ENCODE measurements at places on chromosomes 7 and 10.

DNA sequence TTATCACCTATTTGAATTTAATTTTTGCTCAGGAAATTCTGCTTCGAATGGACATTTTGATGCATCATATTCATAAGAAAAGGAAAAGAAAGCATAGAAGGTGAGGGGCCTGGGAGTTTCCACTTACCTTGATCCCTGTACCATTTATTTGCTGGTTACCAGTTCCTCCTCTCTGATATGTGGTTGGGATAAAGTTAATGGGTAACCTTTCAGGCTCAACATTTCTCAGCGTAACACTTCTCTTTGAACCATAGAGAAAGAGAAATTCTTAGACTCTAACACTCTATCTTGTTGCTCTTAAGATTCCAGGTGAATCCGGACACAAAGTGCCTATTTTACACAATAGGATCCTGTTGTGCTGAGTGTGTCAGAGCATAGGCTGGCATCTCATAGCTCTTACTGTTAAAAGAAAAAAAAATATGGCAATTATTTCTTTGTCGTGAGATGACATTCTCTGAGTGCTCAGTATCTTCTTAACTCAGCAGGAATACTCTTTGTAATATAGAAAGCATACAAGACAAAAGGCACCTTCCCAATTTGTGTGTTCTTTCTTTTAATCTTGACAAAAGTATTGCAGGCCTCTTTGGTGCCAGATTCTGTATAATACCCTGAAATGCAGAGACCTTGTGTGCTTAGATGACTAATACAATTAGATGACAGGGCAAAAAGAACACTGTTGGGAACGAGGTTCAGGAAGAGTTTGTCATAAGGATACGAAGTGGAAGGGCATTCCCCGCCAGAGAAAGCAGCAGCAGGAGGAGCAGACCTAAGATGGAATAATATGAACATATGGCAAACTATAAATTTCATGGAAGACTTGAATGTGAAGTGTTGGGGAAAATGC, 689.6 kb downstream of the NRG3 start:
- DNase-seq: no peak

- no peak for DNase-seq
Measured at GRCh38 chr7:106331441-106332175, 46.8 kb upstream of the NAMPT start.

- DNase-seq: no peak
Measured at GRCh38 chr10:14605231-14605925, 169.3 kb downstream of the FAM107B start.

GRCh38 chr7:105691082-105691679, 109.9 kb upstream of the EFCAB10 start:
- peak; percentile 11 for DNase-seq

GRCh38 chr10:10533437-10533836, 484.2 kb upstream of the CELF2 start:
- peak; percentile 24 for DNase-seq

- DNase-seq: peak; percentile 100
Measured at GRCh38 chr7:25854608-25855497, 297.1 kb upstream of the NFE2L3 start.

DNA sequence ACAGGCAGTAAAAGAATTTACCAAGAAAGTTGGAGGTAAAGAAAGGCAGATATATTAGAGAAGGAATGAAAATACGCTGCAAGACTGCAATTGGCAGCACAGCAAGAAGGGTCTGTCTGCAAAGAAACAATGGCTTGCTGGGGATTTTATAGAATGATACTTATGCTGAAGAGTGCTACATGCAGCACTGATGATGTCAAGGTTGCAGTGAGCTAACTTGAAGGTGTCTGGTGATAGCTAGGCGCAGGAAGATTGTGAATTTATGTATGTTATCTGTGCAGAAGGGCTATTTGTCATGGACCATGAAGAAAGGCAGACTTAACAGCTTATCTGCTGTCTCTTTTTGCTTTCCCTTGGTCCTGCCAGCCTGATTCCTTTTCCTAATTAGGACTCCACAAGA, 319.3 kb upstream of the KMT2E start:
- no peak for DNase-seq

DNA sequence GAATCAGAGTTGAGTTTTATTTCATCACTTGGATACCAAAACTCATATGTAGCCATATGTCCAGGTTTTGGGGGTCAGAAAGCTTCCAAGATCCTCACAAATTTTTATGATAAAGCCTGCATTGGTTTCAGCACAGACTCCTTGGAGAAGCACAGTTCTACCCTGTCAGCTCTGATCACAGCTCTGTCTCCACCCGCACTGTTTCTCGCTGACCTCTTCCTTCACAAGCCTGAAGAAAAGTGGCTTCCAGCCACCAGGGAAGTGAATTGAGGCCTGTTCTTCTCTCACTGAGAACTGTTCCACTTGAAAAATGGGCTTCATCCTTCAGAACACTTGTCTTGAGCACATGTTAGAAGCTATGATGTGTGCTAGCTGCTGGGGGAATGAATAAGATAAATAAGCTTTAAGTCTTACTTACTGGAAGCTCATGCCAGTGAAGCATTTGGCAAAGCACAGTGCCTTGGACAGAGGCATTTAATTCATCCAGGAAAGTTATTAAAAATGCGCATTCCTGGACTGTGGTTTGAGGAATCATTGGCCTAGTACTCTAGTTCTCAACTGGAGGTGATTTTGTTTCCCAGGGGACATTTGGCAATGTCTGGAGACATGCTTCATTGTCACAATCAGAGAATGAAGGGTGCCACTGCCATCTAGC, 133.6 kb downstream of the BMPER start:
- DNase-seq: no peak

- no peak for DNase-seq
Measured at GRCh38 chr10:45439365-45439764, 65.3 kb downstream of the ALOX5 start.

DNA sequence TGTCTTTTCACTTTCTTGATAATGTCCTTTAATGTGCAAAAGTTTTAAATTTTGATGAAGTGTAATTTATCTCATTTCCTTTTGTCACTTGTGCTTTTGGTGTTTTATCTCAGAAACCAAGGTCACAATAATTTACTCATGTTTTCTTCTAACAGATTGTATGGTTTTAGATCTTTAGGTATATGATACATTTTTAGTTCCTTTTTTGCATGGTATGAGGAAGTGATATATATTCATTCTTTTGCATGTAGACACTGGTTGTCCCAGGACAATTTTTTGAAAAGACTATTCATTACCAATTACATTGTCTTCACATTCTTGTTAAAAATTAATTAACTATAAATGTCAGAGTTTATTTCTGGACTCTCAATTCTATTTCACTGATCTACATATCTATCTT, 39.8 kb upstream of the GPR22 start:
- DNase-seq: no peak

DNA sequence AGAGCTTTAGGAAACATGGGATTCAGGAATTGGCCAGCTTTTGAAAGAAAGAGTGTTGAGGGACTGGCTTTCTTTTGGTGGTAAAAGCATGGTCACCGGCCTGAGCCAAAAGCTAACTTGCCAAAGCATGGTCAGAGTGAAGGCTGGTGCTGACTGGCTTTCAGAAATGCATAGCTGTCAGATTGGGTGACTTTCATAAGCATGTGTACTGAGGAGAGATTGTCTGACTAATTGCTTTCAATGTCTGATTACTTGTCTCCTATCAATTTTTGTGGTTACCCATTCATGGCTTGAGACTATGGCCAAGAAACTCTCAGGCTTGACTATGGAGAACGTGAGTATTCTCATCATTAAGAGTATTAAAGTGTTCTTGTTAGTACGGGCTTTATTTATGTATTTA, 28.2 kb downstream of the ZNF25 start:
- DNase-seq: no peak

DNA sequence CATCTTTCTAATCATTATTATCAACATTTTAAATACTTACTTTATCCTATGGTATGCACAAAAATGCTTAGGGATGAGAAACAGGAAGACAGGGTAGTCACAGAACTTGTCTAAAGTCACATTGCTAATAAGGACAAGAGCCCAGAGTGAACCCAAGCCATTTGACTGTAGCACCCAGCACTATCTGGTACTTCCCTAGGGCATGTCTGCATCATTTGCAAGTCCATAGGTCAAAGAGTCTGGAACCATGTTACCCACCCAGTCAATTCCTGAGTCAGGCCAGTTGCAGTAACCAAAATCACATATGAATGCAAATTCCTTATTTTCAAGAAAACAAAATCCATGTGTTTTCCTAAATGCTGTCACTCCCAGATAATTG, 19.1 kb downstream of the ASAH2 start:
- no peak for DNase-seq

- no peak for DNase-seq
Measured at GRCh38 chr10:75857269-75857846, 425.9 kb downstream of the LRMDA start.
